ENCODE measurements at places on chromosomes 13 and 19.

DNA sequence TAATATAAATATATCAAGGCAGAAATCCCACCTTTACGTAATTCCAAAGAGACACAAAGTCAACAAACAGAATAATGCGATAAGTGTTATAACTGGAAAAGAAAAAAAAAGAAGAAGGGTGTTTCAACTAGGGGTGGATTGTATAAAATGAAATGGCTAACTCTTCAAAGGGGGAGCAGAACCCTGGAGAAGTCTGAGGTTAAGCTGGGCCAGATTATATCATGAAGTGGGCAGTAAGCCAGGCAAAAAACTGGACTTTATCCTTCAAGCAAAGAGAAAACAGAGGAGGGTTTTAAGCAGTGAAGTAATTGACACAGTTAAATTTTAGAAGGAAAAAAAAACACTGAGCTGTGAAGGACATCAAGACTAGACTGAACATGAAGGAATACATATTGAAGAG is 41.9 kb downstream of the TBC1D4 start:
- no peak for DNase-seq

GRCh38 chr13:26742691-26743358 is 17.8 kb downstream of the GPR12 start:
- DNase-seq: no peak

GRCh38 chr13:36157480-36157879 is 26.3 kb upstream of the DCLK1 start:
- DNase-seq: no peak

DNA sequence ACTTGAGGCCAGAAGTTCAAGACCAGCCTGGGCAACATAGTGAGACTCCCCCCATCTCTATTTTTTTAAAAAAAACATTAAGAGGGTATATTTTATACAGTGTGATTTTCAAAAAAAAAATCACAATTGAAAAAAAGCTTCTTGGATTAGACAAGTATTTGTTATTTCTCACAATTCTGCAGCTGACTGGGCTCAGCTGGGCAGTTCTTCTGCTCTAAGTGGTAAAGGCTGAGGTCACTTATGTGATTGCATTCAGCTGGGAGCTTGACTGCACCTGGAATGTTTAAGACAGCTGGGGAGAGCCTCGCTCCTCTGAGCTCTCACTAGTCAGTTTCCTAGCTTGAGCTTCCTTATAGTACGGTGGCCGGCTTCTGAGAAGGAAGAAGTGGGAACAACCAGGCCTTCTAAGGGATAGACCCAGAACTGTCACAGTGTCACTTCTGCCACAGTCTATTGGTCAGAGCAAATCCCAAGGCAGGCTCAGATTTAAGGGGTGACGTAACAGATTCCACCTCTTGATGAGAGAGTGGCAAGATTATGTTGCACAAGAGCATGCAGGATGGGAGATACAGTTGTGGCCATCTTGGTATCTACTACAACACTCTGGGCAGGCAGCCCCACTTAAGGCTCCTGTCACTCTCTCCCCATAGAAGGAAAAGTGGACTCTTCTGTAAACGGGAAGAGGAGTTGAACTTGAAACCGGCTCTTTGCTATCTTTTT is 19.7 kb upstream of the IRGC start:
- no peak for DNase-seq

- no peak for DNase-seq
Measured at GRCh38 chr13:25977216-25977615, 74.6 kb downstream of the SHISA2 start.

DNA sequence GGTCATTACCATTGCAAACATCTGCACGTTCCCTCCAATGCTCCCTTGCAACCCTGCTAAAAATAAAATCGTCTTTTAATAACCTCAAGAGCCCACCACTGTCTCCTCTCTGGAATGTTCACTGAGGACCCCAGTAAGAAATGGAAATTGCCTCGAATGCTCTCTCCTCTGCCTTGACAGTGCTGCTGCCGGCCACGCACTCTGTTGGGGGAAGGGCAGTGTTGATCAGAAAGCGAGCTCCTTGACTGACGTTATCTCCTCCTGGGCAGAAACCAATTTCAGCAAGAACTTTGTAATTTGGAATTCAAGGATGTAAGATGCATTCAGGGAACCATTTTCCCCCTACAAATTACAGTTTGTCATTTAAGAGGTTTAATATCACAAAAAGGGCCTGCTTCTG is 718.5 kb downstream of the UQCRFS1 start:
- no peak for DNase-seq

DNA sequence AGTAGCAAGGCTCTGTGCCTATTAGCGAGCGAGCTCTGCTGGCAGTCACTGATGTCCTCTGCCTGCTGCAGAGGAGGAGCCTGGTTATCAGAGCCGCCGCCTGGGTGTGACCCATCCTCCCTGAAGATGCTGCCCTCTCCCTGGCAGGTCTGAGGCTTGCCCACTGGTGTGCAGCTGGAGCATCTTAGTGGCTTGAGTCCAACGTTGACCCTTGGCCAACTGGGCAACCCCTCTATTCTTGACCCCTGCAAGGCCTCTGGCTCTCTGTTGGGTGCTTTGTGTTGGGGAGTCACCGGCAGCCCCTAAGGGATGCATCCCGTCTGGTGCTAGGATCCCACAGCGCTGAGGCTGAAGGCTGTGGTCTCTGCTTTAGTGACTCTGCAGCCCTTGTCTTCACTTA is 277.9 kb upstream of the SOX1 start:
- no peak for DNase-seq

DNA sequence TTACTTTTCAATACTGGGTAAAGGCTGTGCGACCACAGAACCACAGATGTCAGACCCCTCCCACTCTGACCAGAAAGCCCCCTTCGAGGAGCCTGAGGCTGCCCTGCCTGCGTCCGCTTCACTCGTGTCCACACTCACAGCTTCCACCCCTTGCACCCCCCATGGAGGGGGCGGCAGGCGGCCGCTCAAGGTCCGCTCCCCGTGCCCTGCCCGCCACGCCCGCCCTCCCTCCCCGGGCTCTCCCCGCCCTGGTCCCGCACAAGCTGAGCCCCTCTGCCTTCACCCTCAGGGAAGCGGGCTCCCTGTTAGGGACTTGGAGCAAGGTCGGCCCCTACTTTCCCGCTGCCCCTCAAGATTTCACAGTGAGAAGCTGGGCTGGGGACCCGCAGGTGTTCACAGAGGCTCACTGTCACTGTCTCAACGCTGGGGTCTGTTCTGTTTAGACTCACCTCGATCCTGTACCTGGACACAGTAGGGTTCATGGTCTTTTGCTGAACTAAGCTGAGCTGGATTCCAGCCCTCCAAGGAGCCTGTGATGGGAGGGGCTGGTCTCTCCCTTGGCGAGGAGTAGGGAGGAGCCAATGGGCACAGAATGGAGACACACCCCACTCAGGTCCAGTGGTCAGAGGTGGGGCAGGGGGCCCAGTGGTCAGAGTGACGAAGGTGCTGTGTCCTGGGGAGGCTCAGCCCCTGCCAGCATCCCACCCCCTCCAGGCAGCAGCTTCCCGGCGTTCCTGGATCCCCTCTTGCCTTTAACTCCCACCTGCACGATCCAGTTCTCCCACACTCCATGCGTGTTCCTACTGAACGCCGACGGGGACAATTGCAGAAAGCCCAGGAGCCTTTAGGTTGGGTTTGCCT is 69.5 kb downstream of the SPACA7 start:
- DNase-seq: no peak

- DNase-seq: no peak
Measured at GRCh38 chr13:100234524-100235136, 145.7 kb downstream of the PCCA start.

DNA sequence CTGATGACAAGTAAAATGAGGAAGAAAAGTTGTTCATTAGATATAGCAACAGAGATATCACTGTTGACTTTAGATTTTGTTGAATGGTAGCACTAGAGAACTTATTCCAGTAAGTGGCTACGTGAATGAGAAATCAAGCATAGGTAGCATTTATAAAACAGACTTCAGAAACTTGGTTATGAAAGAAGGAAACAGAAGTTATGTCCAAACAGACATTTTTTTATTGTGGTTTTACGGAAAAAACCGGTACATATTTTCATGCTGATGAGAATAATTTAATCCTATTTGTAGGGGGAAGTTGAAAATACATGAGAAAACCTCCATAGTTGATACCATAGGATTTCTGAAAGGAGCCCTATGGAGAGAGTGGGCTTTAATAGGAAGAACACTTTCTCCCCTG is 325.7 kb upstream of the SLC10A2 start:
- no peak for DNase-seq

- DNase-seq: no peak
Measured at GRCh38 chr19:40412866-40413265, 312 bp downstream of the PRX start.

- no peak for DNase-seq
Measured at GRCh38 chr19:45101806-45102205, 8.8 kb downstream of the PPP1R37 start.

DNA sequence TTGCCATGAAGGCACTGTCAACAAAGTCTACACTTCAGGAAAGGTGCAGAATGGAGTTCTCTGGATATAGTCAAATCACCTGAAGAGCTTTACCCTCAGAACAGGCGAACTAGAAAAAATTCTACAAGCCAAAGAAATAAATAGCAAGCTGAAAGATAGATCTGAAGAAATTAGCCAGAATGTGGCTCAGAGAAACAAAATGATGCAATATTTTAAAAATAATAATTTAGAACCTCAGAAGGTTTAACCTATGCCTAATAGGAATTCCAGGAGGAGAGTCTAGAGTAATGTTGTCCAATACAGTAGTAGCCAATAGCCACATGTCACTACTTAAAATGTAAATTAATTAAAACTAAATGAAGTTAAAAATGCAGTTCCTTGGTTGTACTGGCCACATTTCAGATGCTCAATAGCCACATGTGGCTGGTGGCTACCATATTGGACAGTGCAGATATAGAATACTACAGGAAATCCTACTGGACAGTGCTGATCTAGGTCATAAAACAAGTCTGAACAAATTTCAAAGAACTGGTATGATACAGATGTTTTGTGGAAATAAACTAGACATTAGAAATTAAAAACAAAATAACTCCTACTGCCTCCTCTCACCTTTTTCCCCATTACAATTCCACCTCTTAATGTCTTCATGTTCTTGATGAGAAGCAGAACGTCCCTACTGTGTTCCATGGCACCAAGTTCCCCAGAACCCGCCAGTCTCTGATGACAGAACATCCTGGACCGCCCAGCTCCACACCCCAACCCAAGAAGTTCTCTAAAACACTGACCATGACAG is 679 bp upstream of the CDADC1 start:
- no peak for DNase-seq

GRCh38 chr19:1843116-1843515 is 5.2 kb downstream of the REXO1 start:
- DNase-seq: no peak

DNA sequence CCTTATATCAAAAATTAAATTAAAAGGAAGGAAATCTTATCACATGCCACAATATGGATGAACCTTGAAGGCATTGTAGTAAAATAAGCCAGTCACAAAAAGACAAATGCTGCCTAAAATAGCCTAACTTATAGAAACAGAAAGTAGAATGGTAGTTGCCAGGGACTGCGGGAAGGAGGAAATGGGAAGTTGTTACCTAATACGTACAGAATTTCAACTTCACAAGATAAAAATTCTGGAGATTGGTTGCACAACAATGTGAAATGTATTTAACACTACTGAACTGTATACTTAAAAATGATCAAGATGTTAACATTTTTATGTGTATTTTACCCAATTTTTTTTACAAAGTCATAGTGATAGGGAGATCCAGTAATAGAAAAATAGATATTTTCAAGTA is 10.2 kb upstream of the N4BP2L2 start:
- no peak for DNase-seq

DNA sequence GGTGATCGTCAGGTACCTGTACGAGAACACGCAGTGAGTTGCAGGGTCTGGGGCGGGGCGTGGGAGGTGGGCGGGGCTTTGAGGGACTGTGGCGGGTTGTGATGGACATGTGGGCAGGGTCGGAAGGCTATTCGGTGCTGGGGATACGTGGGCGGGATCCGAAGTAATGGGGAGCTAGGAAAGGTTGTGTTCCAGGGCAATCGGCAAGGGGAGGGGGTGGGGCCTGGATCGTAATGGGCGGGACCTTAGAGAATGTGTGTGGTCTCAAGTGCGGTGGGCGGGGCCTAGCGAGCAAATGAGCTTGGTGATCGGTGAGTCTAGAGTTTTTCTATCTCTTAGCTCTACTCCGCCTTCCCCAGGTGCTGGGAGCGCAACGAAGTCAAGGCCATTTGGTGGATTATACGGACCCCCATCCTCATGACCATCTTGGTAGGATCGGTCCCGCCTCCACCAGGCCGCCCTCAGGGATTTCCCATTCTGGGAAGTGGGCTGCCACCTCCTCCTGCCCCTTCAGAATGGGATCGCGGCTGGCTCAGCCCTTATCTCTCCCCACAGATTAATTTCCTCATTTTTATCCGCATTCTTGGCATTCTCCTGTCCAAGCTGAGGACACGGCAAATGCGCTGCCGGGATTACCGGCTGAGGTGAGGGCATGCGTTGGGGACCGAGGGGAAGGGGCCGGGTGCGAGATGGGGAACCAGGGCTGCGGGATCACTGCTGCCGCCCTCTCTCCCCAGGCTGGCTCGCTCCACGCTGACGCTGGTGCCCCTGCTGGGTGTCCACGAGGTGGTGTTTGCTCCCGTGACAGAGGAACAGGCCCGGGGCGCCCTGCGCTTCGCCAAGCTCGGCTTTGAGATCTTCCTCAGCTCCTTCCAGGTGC is 9.6 kb downstream of the GIPR start:
- DNase-seq: peak; percentile 61

- no peak for DNase-seq
Measured at GRCh38 chr13:26457212-26457611, 100.3 kb upstream of the WASF3 start.

GRCh38 chr13:103695320-103695719 is 629.1 kb upstream of the SLC10A2 start:
- DNase-seq: no peak

GRCh38 chr13:44293908-44294735 is 79.5 kb upstream of the SERP2 start:
- no peak for DNase-seq

DNA sequence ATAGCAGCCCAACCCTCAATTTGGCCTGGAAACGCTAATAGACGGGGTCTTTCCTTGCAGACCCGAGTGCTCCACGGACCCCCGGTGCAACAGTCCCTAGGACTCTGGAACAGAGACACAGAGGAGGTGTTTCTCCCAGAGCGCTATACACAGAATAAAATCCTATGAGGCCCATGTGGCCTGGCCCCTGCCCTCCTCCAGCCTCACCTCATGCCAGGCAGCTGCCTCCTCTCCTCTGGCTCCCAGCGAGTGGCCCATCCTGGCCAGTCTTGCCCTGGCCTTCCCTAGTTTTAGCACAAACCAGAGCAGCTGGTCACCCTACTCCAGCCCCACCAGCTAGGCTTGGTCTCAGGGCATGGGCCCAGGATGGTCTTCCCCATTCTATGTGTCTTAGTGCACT is 20.3 kb downstream of the POP4 start:
- no peak for DNase-seq

DNA sequence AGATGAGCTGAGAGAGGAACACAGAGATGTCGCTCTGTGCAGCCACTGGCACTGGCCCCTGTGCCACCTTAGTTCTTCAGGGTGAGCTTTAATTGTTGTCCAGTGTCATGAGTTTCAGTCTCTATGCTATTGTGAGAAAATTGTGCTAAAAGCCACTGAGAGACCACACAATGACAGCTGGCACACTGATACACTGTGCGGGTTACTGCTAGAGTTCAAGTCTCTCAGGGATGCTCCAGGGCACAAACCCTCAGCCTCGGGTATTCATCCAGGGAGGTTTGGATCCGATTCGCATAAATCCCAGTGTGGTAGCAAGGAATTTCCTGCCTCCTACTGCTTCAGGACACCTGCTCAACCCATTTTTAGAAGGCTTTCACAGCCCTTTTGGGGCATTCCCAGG is 68.1 kb upstream of the EDNRB start:
- no peak for DNase-seq

GRCh38 chr13:24328145-24328544 is 18.8 kb downstream of the C1QTNF9 start:
- no peak for DNase-seq

GRCh38 chr19:47227352-47228167 is 3.4 kb downstream of the BBC3 start:
- no peak for DNase-seq

All from activated T-helper 1 cell treated with anti-CD3 and anti-CD28 coated beads, Interleukin-2, amount 50 U/mL, for 16 hours (primary cell).